Left ventricle myocardium inferior (tissue), 1 donor: ENCODE measurements at places on chromosomes 1 and 21.

DNA sequence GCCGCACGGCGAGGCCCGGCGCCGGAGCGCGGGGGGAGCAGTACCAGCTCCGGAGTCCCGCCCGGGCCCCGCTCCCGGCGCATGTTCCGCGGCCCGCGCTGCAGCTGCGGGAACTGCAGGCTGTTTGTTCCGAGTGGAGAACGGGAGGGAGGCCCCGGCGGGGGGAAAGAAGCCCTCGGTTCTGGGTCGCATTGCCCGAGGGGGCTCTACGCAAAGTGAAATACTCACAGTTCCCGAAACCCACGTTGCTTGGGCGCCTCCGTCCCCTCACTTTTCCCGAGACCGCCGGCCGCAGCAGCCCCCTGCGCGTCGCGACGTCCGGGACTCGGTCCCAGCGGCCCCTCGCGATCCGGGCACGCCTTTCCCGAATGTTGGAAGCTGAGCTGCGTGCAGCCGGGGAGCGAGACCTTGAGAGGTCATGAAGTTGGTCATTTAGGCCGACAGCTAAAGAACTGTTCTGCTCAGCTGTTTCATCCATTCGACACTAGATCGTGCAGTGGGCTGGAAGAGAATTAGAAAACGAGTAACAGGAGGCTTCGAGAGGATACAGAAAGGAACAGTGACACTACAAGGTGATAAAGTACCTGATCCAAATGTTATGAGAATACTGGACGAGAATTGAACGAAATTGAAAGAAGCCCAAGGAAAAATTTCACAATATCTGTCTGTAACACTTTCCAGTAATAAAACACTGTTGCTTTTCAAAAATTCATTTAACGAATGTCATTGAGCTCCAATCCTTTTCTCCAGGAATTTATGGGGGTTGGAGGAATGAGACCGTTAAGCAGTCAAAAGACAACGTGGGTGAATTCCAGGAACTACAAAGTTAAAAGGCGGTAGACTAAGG is 657 bp upstream of the LIN9 start:
- DNase-seq, result peak; percentile 20

DNA sequence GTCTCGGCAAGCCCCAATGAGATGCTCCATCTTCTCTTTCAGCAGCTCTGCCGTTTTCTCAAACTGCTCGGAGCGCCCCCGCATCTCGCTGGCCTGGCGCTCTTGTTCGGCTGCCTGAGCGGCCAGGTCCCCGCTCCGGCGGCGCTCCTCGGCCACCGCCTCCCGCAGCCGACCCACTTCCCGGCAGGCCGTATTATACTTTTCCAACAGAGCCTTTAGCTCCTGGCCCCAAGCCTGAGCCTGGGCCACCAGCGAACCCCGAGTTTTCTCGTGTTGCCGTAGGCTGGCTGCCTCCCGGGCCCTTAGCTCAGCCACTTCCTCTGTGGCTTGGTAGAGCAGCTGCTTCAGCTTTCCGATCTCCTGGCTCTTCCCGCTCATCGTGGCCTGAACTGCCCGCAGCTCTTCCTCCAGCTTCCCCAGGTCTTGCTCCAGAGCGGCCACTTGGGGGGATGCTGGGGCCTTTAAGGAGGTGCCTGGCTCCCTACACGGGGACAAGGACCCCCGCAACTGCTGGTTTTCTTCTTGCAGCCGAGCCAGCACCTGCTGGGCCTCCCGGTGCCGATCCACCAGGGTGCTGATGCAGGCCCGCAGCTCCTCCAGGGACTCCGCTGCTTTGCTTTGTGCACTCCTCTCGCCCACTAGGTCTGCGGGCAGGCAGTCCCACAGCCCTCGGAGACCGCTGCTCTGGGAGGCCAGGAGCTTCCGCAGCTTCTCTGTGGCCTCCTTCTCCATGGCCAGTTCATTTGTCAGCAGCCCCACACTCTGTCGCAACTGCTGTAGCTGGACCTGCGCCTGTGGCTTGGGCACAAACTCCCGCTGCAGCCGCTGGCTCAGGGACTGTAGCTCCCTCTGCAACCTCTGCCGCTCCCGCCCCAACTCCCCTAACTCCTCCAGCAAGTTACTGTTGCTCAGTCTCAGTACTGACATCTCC is 13.4 kb upstream of the PIAS3 start:
- peak; percentile 66 for DNase-seq

DNA sequence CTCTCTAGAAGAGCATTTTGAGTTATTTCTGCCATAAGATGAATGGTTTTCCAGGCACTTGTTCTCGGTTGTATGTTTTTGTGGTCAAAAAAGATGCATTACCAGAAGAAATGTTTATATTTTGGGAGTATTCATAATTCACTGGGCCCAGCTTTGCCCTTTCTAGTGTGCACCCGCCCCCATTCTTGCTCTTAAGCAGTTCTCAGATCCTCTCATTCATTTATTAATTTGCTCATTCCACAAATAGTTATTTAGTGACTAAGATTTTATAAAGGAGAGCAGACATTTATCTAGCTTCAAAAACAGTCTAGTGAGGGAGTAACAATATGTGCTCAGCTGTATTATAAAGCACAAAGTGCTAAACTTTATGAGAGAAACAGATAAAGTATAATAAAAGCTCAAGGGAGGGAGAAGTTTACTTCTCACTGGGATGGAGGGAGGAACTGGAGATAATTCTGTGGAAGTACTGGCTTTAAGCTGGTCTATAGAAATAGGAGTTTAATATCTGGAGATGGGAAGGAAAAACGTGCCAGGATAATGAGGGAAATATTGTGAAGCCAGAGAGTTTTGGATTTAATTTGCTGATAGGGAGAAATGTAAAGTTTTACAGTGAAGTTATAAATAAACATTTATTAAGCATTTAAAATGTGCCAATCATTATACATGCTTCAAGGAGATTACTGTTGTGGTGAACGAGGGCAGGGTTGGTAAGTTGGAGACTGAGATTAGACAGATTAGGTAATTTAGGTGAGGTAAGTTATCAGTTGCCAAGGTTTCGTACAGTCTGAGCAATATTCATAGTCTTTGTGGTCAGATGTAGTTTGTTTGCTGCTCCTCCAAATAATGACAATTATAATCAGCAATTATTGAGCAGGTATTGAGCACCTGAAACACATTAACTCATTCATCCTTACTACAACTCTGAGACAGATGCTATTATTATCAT is 9.1 kb upstream of the MACF1 start:
- DNase-seq, result no peak

GRCh38 chr1:110155878-110156522 is 5.7 kb downstream of the SLC6A17 start:
- DNase-seq, result peak; percentile 61

DNA sequence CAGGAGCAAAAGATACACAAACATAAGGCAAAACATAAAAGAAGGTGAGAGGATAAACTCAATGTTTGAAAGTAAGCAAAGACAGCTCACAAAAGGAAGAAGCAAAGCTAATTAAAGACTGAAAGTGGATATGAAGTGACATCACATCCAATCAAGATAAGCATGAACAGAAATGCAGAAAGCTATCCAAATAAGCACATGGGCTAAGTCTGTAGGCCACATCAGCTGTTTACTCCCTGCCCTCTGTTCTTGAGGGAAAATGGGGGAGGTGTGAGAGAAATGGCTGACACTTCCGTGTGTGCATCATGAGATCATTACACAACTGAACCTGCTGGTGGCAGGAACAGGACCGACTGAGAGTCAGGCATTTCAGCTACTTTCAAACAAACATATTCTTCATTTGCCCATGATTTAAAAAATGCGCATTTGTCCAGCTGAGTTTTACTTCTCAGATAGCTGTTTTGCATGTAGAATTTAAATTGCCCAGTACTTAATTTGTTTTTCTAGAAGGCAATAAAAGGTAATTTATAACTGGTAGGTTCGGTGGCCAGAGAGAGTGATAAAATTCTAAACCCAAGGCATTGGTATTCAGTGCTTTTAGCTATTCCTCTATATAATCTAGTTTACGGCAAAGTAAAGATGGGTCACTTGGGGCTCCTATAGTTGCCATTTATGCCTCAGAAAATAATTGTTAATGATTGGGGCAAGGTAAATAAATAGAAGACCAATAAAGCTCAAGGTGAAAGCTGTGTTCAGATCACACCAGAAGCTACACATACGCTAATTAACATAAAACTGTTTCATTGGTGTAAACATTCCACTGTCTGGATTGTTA is 27.2 kb upstream of the MAN1A2 start:
- no peak for DNase-seq

- DNase-seq, result no peak
These were observed 152.3 kb upstream of the RGS18 start for GRCh38 chr1:192005976-192006375.

DNA sequence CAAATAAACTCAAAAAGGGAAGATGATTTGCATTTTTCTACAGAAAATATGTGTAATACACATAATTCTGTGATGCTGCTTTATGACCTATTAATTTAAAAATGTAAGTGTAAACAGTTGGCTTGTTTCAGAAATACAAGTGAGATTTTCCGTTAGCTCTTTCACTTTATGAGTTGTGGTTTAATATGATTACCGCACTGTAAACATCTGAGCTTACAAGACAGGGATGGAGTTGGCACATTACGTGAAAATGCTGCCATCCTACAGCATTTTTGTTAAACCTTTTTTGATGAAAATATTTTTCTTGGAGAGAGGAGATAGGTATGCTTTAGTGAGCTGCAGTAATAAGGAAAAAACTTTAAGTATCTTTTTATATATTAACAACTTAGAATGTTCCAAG is 426.8 kb upstream of the ADAMTS5 start:
- DNase-seq, result no peak
